ENCODE measurements at places on chromosomes 2 and 18.

DNA sequence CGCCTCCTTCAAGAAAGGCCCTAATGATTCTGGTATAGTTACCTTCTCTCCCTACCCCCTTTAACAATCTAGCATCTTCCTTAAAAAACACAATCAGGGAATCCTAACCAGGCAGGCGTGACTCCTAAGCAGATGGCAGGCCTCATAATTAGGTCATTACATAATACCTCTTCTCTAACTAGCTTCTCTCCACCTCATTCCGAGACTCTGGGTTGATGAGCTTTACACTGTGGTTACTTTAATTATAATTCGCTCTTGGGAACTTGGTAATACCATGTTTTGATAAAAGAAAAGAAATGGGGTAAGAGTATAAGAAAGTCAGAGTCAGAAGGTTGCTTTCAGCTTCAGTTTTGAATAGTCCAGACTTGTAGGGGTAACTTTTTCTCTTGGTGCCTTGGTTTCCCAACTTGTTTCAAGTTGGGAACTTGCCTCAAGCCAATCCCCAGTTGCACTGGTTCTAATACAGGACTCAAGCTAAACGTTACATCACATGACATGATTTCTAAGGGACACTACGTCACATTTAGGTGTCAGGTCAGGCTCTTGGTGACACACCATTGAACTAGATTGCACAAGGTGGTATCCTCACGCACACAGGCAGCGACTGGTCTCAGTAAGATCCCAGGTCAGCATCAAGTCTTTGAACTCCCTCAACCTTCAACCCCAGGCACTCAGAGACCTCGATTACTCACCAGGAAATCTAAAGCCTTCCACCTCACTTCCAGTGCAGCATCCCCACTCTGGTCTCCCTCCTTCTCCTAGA lies 59.2 kb downstream of the AAK1 start:
- no peak for DNase-seq

DNA sequence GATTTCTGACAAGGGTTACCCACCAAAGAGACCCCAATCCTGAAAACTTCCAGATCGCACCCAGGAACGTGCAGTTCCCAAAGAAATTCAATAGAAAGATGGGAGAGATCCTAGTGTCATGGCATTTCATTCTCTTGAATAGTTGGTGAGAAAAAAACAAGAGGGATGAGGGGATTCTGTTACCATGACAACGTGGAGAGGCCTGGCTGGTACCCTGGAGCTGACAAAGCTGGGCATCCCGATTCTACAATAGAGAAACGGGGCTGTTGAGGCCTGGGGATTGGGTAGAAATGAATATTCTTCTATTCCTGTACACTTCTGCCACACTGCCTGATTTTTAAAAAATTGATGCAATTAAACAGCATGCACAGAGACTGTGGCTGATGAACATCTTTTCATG lies 41.0 kb downstream of the POLE4 start:
- no peak for DNase-seq

GRCh38 chr2:25265802-25266201 lies 75.9 kb downstream of the DNMT3A start:
- no peak for DNase-seq

DNA sequence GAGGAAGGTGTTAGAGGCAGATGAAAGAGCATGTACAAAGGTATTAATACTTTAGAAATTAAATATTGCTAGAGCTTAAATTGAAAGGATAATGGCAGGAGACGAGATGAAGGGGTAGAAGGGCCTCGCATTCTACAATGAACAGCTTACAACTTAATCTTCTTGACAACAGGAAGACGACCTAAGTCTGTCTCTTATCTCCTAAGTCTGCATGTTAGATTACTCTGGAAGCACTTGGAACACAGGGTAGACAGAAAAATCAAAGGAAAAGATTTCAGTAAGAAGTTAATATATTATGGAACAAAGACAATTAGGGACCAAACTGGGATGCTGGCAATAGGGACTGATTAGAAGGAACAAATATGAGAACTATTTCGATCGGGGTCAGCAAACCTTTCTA lies 34.9 kb downstream of the SMC6 start:
- DNase-seq: no peak

GRCh38 chr2:26735097-26735496 lies 29.0 kb upstream of the SLC35F6 start:
- no peak for DNase-seq

DNA sequence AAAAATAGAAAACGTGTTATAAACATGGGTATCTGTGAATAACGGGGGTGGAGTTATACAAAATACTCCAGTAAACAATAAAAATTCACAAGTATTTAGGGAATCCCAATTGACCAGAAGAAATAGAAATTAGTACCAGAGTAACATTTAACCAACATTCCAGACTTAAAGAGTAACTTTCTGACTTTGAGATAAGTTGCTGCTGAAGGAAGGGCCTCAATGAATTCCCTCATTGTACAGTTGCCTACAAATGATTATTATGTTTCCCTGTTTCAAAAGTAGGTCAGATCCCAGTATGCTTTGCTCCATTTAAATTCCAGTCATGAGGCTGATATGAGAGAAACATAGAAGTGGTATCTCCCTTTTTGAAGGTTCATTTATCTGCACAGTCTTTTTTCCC lies 88.3 kb upstream of the KCNH7 start:
- DNase-seq: no peak

DNA sequence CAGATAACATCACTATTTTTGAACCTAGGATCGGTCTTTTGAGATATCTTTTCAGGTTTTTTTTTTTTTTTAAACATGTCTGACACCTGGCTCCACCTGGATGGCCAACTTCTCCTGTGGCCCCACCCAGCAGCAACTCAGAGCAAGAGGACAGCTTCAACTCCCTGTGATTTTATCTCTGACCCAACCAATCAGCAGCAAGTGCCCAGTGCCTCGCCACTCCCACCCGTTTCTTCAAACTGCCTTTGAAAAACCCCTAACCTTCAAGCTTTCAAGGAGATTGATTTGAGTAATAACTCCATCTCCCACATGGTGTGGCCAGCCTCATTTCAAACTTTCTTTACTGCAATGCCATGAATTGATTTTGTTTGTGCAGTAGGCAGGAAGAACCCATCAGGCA lies 19.0 kb downstream of the MYO3B start:
- no peak for DNase-seq

DNA sequence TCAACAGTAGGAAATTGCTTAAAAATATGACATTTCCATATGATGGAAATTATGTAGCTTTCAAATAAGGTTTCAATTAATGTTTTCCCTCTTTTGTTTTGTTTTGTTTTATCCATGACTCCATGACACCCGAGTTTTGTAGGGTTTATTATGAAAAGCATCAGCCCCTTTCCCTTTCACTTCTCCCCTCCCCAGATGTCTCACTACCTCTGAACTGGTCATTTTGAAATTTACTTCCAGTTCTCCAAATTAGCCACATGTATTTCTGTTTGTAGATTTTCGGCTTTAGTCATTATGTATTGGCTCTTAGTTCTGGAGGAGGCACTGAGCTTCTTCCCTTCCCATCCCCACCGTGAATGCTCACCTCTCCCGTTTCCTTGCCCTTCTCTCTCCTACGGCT lies 18.6 kb upstream of the VPS4B start:
- no peak for DNase-seq

Measured in stimulated activated naive CD8-positive, alpha-beta T cell treated with anti-CD3 and anti-CD28 coated beads, Interleukin-15, amount 100 ng/mL, for 72 hours (primary cell).